ENCODE measurements at places on chromosomes 4 and X.

DNA sequence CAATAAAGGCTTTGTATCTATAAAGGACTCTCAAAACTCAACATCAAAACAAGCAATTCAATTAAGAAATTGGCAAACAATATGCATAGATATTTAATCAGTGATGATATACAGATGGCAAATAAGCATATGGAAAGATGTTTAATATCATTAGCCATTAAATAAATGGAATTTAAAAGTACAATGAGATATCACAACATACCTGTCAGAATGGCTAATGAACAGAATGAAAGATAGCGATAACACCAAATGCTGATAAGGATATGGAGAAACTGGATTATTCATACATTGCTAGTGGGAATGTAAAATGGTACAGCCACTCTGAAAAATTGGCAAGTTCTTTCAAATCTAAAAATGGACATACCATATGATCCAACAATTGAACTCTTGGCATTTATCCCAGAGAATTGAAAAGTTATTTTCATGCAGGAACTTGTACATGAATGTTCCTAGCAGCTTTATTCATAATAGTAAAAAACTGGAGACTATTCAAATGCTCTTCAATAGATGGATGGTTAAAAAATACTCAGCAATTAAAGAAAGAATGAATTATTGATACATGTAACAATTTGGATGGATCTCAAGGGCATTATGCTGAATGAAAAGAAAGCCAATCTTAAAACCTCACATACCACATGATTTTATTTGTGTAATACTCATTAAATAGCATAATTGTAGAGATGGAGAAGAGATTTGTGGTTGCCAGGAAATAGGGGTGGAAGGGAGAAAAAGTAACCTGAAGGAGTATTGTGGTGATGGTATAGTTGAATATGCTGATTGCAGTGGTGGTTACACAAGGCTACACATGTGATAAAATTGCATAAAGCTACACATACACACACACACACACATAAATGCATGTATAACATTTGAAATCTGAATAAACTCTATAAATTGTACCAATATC, 45.9 kb upstream of the ALG13 start:
- no peak for DNase-seq

GRCh38 chr4:120202222-120202621, 135.6 kb upstream of the MAD2L1 start:
- DNase-seq: no peak

DNA sequence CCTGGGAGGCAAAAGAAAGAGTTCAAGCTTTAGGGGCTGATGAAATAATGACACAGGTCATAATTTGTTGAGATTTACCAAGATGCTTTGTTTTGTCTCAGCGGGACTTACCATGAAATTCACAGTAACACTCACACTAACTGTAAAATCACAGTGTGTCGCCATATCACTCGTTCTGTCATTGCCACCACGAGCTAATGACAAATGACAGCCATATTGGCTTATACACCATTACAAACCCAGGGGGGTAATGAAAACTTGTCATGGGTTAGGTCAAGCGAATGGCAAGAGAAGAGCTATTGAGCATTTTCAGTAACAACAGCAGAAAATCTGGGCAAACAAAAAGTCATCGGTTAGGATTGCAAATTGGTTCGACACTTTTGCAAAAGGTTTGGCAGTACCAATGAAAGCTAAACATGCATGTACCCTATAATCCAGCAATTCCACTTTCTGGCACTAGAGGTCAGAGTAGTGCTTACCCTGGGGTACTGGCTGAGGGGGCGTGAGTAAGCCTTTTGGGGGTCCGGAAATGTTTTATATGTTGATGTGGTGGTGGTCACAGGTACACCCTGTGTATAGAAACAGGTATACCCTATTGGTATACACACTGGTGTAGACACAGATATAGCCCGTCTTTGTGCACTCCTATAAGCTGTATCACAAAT, 83.9 kb upstream of the RAI2 start:
- DNase-seq: peak; percentile 1

GRCh38 chr4:93289831-93290230, 538.7 kb upstream of the ATOH1 start:
- DNase-seq: no peak

DNA sequence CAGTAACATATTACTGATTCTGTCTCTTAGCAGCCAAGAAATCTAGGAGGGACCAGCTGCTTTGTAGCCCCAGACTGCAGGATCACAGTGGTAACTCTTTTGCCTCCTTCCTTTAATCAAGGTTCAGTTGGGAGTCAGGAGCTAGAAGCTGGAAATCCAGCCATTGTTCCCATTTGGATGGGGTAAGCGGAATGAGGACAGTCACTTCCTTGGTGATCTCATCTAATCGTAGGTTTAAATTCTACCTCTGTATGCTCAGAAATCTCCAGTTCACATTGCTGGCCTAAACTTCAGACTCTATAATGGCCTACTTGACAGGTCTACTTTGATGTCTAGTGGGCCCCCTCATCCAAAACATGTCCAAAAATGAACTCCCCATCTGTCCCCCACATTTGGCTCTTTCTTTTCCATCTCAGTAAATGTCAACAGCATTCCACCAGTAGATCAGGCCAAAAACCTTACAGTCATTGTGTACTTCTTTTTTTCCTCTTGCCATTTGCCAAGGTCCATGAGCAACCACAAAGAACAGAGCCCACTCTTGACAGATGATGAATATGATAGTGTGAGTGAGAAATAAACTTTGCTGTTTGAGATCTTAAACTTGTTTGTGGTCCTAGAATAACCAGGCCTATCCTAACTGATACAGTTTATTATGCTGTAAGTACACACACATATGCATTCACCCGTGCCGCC, 40.1 kb downstream of the WWC2 start:
- no peak for DNase-seq

DNA sequence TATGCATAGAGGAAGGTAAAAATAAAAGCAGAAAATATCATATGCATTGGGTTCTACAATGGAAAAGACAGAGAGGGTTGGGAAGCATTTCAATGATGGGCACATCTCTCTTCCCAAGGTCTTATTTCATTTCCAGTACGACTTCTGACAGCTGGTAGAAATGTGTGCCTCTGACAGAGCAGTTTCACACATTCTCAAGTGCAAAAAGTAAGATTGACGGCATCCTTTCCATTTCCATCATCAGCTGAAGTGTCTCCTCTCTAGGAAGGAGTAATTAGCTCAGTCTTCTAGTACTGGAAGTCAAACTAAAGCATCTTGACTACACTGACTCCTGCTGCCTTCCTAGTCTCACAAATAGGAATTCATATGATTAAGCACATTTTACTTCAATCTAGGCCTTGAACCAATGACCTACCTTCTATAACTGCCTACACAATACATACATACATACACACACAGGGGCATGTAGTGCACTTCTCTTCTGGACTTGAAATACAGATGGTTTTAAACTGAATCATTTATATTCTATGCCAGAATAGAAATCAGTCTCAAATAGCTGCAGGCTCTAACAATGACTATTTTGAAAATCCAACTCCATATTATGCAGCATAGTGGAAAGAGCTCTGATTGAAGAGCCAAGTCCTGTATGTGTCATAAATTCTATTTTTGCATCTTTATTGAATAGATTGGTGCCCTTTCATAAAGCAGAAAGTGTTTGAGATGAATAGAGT, 473.4 kb downstream of the INPP4B start:
- no peak for DNase-seq

GRCh38 chr4:104942990-104943743, 203.5 kb upstream of the TET2 start:
- DNase-seq: no peak

DNA sequence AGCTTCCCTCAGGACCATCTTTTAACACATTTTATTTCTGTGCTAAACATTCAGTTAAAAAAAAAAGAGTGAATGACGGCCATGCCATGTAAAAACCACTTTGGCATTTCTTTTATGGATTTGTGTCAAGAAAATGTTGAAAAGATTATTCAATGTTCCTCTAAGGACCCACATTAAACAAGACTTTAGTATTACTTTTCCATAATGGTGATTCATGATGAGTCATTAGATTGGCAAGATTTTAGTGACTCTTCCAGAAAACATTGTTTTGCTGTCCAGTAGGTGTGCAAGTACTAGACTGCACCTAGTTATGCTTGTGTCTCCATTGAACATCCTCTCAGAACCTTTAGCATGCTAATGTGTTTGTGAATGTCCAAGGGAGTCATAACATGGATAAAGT, 748.6 kb downstream of the STPG2 start:
- DNase-seq: no peak

GRCh38 chr4:156638925-156639605, 332.5 kb downstream of the PDGFC start:
- DNase-seq: no peak

GRCh38 chr4:141884070-141884469, 247.7 kb downstream of the IL15 start:
- no peak for DNase-seq

DNA sequence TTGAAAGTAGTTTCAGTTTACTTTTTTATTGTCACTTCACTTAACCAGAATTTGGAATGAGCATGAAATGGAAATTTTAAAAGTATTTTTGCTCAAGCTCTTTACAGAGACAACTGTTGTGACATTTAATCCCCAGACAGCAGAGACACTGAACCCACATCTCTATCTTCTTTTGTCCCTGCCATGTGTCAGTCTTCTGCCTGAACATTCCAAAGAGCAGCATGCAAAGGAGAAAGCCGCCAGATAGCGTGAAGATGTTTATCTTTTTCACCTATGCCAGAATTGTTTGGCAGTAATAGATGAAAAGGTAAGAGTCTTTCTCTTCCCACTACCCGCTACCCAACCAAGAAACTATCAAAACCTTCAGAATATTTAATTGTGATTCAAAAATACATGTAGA, 46.8 kb downstream of the NDNF start:
- no peak for DNase-seq

GRCh38 chr4:122716825-122717448, 15.6 kb upstream of the BBS12 start:
- peak; percentile 79 for DNase-seq

DNA sequence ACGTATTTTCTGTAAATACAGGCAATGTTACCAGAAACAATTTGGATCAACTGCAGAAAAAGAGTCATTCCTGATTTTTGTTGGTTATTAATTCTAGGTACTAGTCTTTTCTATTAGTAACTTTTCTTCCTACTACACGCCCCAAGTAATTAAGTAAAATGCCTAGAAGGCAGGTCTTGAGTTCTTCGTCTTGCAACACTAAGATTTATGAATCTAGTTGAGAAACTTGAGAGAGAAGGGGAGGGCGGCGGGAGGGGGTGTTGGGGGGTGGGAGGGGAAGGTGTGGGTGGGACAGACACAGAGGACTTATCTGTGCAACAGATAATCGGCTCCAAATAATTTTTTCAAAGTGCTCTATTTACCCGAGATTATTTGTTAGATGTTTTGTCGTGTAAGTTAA, 3.0 kb downstream of the RAP2C start:
- no peak for DNase-seq

DNA sequence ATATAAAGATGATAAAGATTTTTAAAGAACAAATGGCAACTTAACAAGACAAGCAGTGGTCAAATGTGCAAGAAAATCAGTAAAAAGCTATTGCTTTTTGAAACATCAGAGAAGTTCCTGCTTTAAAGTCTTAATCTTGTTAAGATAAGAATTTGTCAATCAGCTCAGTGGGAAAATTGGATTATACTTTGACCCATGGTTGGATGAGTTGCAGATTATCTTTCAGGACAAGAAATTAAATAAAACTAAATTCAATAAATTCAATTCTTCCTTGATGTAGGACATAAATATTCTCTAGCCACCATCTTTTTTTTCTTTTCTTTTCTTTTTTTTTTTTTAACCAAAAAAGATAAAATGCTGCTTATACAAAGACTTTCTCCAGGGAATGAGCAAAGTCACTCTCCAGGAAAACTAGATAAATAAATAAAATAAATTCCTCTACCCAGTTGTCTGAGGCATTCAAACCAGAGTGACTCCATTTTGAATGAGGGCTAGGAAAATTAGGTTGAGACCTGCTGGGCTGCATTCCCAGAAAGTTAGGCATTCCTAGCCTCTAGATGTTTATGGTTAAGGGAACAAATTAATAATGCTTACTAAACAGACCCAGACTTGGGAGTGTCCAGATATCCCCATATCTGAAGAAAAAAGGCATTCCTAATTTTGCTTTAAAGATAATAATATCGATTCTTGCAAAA, 211.2 kb downstream of the SNCA start:
- no peak for DNase-seq

- DNase-seq: no peak
Observed at GRCh38 chr4:31194823-31195222, 474.7 kb downstream of the PCDH7 start.

- DNase-seq: no peak
Observed at GRCh38 chrX:126655061-126655460, 102.4 kb upstream of the DCAF12L1 start.
